ENCODE measurements at places on chromosomes 5 and 9.

DNA sequence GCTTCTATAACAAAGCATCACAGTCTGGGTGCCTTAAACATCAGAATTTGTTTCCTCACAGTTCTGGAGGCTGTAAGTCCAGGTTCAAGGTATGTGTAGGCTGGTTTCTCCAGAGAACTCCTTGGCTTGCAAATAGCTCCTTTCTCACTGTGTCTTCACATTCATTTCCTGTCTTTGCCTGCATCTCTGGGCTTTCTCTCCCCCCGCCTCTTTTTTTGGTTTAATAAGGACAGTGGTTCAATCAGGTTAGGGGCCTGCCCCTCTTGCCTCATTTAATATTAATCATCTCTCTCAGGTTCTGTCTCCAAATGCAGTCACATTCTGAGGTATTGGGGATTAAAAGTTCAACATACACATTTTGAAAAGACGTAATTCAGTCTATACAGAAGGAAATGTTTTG is 225.5 kb upstream of the ATP10B start:
- DNase-seq = no peak

- DNase-seq = no peak
Observed at GRCh38 chr5:67588389-67588788, 391.8 kb upstream of the CD180 start.

GRCh38 chr5:132595624-132596023 is 38.8 kb downstream of the RAD50 start:
- no peak for DNase-seq

- no peak for DNase-seq
Observed at GRCh38 chr5:7673658-7674057, 177.3 kb downstream of the CFAP90 start.

DNA sequence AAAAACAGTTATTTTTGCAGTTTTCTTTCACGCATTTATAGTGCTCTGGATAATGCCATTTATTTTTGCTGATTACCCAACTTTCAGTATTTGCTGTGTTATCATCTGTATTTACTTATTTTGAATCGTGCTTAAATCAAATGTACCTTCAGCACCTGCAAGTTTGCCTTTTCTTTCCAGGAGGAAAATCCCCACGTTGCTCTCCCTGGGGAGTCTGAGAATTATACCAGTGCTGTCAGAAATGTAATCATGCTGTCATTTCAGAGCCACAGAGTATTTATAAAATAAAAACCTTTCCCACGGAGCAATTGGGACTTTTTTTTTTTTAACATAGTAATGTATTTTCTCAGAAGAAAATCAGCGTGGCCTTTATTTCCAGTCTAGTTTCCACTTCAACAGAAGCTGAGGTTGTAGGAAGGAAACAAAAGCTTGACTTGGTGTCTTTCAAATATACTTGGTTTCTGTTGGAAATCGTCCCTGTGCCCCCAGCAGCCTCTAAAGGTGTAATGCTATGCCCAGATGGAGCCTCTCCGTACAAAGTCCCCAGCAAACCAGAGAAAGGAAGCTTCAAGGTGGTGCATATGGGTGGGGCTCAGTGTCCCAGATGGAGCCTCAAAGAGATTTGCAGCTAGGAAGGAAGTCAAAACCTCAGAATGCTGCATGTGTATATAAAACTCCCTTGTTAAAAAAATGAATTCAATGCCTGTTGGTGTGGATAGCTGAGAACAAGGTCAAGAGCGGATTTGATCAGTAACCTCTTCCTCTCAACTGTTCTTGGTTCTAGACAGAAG is 2.1 kb downstream of the GPR150 start:
- DNase-seq = no peak

GRCh38 chr9:81529556-81530193 is 159.7 kb downstream of the TLE1 start:
- DNase-seq = peak; percentile 23

- DNase-seq = no peak
Observed at GRCh38 chr5:114948986-114949621, 220.6 kb downstream of the TRIM36 start.

- DNase-seq = peak; percentile 37
Observed at GRCh38 chr5:1380011-1380817, 35.3 kb upstream of the CLPTM1L start.

DNA sequence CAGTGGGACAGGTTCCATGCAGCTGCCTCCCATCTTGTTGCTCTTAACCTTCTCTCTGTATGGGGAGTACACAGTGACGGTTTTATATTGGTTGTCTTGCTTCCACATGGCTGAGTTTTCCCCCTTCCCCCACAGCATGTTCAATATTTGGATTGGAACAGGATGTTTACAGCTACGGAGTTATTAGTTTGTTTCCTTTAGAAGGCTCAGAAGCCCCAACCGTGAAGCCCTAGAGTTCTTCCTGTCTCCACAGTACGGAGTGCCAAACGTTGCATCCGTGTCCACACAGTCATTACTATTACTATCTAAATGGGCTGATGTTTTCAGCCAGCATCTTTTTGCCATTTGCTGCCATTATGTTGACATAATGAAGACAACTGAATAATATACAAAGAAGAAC is 277.5 kb downstream of the MARCHF11 start:
- no peak for DNase-seq

- DNase-seq = no peak
Observed at GRCh38 chr5:135241536-135241935, 157.5 kb downstream of the MACROH2A1 start.

- no peak for DNase-seq
Observed at GRCh38 chr9:126758916-126759585, 45.8 kb upstream of the ZBTB43 start.

DNA sequence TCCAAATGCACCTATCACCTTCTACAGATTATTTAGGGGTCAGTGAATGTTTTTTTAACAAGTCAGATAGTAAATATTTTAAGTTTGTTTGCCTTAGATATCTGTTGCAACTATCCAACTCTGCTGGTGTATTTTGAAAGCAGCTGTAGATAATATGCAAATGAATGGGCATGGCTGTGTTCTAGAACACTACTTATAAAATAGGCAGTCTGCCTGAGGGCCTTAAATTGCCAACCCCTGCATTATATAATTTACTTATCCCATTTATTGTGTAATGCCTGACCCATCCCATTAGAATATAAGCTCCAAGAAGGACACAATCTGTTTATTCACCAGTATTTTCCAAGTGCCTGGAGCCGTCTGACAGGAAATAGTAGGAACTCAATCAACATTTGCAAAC is 149.0 kb downstream of the TTC39B start:
- no peak for DNase-seq

- no peak for DNase-seq
Observed at GRCh38 chr9:108290839-108291585, 564.8 kb downstream of the ACTL7B start.

DNA sequence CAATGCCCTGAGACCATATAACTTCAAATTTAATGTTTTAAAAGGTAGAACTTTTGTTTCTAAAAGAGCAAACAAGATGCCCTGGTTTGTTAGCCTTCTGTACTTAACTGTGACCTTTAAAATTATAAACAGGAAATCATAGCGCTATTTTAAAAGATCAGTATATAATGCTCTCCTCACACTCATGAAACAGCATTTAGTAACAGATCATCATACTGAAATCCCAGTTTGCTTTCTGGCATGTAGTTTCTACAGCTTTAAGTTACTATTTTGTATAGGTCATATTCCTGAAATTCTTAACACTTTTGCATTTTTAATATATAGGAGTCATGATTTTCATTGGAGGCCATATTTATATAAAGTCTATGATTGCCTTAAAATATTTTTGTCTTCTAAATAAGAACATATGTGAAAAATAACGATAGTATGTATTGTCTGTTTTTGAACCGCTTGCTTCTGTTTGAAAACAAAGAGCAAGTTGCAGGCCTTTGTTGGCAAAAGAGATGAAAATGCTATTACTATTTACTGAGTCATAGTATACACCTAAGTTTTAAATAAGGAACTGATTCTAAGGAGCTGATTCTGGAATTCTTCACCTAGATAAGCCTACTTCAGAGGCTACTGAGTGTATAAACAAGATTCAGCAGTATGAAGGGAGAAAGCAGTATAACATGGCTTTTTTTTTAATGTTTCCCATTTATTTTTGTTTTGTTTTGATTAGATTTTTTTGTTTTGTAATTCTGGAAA is 20.5 kb downstream of the SRFBP1 start:
- DNase-seq = no peak

- no peak for DNase-seq
Observed at GRCh38 chr5:6788439-6788838, 75.2 kb downstream of the TENT4A start.

DNA sequence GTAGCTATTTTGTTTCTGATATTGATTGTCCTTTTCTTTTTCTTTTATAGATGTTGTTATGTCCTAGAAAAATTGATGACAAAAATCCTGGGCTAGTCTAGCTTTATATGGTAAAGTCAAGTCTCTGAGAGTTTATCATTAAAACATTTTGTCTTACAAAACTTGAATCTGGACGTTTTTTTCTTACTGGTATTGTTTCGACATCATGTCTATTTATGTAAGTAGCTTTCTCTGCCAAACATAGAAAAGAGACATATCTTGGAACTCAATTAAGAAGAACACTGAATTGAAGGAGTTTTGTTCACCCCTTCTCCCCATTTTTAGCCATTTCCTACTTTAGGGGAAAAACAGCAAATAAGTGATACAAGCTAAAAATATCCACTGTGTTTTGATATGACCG is 151.5 kb downstream of the ISOC1 start:
- no peak for DNase-seq

DNA sequence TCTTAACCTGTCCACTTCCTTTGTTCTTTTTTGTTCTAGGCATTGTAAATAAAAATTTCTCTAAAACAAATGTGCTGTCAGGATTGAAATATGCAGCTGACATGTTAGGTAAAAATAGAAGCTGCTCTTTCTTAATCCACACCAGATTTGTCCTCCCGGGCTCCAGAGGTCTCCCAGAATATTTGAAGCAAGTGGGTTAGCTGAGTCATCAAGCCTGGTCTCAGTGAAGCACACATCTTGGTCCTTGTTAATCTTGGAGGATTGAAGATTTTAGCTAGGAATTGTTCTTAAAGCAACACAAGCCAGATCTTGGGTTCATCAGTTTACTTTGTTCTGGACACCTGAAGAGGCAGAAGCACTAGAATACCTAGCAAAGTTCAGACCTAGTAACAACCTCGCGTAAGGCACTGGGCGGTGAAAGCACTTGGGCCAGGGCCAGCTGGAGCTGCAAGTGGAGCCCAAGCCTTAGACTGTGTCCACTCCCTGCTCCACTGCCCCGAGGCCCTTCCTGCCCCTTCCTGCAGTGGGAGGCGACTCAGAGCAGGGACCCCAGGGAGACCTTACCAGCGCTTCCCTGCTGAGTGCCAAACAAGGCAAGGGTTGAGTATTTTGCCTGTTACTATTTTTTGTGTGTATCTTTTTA is 36.5 kb downstream of the HABP4 start:
- DNase-seq = peak; percentile 83
